Activated T-helper 9 cell treated with anti-CD3 and anti-CD28 coated beads, Interleukin-2, amount 50 U/mL, for 16 hours (primary cell): ENCODE measurements at places on chromosomes 6 and 20.

DNA sequence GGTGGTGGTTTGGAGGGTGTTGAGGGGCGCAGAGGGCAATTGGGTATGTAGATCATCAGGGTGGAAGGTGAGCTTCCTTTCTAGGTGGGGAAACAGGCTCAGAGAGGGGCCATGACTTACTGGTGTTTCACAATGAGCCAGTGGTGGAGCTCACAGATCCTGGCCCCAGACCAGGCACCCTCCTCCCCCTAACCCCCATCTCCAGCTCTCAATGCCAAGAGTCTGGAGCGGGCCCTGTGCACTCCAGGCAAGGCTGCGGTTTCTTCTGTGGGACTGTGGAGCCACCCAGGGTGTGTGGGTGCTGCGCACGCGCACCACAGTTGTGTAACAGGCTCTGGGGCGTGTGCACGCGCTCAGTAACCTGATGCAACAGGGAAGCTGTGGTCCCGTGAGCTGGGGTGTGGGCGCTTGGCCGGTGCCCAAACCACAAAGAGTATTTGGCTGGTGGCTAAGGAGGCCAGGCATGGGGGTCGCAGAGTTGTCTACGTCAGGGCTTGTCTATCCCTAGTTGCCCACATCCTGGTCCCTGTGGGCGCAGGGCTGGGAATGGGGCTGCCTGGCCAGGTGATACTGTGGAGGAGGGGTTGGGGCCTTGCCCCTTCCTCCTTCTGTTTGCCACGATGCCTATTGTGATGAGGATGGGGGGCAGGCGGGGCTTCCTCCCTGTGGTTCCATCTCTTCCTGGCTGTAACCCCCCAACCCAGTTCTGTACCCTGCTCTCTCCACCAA, 37.5 kb upstream of the MRPS18A start:
- peak; percentile 74 for DNase-seq

DNA sequence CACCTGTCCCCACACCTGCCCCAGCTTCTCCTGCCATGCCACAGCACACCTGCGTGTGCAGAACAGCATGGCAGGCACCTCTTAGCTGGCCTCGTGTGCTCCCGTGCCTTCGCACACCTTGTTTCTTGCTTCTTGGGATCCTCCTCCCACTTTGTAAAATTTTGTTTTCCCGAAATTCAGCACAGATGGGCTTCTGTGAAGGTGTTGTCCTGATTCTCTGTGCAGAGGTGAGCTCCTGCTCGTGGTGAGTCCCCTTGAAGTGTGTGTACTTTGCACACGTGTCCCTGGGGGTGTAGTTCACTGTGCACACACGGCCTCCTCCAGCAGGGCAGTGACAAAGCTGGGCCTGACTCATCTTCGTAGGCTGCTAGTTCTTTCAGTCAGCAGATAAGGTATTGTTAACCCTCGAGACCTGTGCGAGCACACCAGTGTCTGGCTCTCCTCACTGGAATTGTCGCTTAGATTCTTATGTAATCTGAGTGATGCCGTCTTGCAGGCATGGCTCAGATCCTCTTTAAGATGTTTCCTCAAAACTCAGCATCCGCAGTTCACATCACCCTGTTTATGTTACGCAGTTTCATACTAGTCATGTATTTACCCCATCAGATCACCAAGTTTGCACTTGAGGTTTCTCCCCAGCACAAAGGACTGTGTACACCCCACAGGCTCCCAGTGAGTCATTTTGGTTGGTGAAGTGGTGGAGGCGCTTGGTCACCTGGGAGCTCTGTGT, 77.7 kb downstream of the CDYL start:
- no peak for DNase-seq

DNA sequence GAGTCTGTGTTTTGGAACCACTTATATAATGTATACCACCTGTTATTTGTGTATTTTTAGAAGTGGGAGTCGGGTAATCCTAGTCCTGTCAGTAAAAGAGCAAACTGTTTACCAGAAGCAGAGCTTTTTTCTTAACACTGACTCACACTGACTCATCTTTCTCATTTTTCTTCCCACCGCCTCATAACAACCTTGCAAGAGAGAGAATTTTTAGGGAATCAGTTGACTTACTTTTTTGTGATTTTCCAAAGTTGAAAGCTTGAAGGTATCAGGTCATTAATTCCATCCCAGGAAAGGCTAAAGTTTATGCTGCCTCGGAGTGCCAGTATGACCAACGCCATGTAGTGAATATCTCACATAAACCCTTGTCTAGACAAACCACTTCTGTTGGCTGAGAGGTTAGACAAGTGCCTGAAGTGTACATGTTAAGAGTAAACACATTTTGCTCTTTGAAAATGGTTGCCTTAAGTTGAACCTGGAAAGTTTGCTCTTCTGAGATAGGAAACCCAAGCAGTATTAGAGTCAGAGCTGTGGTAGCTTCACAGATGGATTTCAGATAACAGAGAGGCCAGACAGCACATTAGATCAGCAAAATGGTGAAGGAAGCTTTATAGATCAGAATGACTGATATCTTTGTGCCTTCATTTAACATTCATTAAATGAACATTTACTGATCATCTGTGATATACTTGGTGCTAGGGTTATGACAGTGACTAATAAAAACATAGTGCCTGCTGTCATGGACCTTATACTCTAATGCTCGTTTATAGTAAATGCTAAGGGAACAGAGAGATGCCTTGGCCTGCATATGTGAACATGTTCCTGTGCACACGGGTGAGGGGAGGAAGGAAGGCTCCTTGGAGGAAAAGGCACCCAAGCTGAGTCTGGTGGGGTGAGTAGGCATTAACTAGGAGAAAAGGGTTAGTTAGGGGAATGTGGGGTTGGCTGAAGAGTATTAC, 29.1 kb upstream of the PKIG start:
- DNase-seq = no peak

GRCh38 chr6:70398783-70399728, 14.3 kb upstream of the FAM135A start:
- no peak for DNase-seq

- DNase-seq = no peak
These were observed 14.9 kb upstream of the UBE2V1 start for GRCh38 chr20:50127587-50128519.

DNA sequence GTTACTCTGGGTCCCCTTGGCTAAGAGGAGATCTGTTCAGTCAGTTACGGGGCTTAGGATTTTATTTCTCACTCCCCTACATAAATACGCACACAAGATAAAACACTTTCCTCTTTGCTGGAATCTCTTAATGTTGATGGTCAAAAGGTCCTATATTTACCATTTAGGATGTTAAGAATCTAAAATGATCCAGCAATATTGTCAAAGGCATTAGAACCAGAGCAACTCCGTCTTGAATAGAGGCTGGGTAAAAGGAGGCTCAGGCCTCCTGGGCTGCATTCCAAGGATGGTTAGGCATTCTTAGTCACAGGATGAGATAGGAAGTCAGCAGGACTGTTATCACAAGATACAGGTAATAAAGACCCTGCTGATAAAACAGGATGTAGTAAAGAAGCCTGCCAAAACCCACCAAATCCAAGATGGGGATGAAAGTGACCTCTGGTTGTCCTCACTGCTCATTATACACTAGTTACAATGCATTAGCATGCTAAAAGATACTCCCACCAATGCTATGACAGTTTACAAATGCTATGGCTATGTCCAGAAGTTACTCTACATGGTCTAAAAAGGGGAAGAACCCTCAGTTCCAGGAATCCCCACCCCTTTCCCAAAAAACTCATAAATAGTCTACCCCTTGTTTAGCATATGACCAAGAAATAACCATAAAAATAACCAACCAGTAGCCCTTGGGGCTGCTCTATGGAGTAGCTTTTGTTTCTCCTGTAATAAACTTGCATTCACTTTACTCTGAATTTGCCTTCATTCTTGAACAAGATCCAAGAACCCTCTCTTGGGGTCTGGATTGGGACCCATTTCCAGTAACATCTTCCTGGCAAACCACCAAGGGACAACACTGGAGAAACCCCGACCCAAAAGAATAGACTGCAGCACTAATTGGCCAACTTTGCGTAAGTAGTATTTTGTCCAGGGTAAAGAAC, 107.5 kb downstream of the DTNBP1 start:
- DNase-seq = no peak

DNA sequence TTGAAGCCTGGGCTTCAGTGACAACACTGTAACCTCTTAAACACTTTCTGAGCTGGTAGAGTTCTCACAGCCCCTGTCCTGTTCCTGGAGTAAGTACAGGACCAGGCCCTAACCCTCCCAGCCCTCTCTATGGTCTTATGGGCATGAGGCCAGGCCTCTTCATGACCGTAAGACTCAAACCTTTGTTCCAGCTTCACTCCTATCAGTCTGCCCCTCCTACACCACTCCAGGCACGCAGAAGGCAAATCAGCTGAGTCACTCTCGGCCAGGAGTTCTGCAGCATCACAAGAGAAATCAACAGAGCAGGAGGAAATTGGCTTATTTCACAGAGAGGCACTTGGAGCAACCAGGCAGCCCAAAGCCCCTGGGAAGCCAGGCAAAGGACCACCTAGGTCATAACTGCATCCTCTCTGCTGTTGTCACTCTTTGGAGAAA, 25.3 kb upstream of the CHD6 start:
- no peak for DNase-seq

- no peak for DNase-seq
These were observed 1.4 kb upstream of the CDK19 start for GRCh38 chr6:110816677-110817076.
